Glutamatergic neuron (in vitro differentiated cells): ENCODE measurements at places on chromosomes 12 and 14. TPM values are rescaled to one million over a fixed set of nuclear protein-coding genes. Genes with fewer than 3 reads are reported as not detected.

DNA sequence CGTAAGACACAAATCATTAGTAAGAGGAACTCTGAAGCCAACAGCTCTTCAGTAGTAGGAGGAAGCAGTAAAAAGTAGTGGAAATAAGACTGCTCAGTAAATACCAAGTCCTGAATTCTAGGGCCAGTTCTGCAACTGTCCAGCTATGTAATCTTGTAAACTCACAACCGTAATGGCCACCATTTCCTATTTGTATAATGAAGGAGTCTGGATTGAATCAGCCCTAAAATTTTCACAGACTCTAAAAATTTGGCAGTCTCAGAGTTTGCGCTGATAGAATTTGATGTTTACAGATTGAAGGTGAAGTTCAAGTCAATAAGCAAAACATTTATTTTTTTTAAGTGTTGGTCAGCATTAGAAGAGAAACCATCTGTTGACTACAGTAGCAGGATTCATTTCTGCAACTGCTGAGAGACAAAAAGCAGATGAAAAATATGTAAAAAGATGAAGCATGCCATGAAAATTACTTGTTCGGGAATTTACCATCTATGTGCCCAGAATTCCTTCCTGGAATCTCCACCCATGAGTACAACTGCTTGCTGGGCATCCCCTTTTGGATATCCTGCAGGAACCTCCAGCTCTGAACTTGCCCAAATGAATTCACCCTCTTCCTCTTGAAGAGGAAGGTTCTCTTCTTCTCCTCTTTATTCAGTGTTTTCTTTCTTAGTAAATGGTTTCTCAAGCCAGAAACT, 47.5 kb downstream of the GALNT4 start:
- no peak overlapping the region for H3K27ac ChIP-seq
- no peak overlapping the region for H3K4me3 ChIP-seq
- no peaks in the 10 kb centered on the region for H3K4me1 ChIP-seq
- DNase-seq: no peak
- no peaks in the 10 kb centered on the region for H3K27me3 ChIP-seq

DNA sequence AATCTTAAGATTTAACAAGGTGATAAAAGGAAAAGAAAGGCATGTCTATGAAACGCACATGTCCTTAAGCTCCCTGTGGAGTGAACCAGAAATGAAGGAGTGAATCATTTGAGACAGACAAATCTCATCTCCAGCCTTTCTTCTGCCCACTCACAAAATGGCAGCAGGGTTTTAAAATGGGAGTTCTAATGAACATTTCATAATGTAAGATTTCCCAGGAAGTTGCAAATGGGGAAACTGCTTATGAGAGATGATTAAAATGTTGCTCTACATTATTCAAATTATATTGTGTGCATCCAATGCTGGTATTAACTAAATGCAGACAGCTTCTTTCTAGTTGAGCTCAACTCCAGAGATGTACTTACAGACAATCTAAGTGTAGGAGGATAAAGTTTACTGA, 76.7 kb downstream of the BCAT1 start:
- no peaks in the 10 kb centered on the region for H3K4me1 ChIP-seq
- H3K27me3 ChIP-seq: no peaks in the 10 kb centered on the region

GRCh38 chr12:64665514-64665913, 55.2 kb downstream of the RASSF3 start:
- peaks cover 1% of the 10 kb centered on the region for H3K27me3 ChIP-seq
- no peak overlapping the region for H3K27ac ChIP-seq
- no peak for DNase-seq
- H3K36me3 ChIP-seq: no peaks in the 10 kb centered on the region

- no peak for DNase-seq
- peaks cover 3% of the 10 kb centered on the region for H3K27me3 ChIP-seq
- H3K36me3 ChIP-seq: no peaks in the 10 kb centered on the region
- peaks cover 12% of the 10 kb centered on the region for H3K4me1 ChIP-seq
- H3K27ac ChIP-seq: no peak overlapping the region
Observed at GRCh38 chr12:123367511-123367910, 2.9 kb upstream of the SBNO1 start.

DNA sequence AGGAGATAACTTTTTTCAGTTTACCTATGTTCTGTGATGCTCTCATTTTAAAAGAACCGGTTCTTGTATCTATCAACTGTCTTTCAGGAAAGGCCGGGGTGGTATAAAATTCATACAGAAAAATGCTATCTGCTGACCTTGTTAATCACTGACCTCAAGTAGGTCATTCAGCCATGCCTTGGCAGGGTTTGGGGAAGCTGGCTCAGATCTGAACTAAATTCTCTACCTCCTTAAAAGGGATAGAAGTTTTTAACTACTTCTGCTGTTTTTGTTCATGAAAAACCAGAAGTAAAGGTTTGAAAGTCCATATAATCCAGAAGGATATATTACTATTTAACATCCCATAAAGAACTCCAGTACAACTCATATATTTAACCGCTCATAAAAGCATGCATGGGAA, 10.1 kb downstream of the MYRFL start:
- H3K27ac ChIP-seq: no peak overlapping the region
- H3K27me3 ChIP-seq: peaks cover 4% of the 10 kb centered on the region
- DNase-seq: no peak
- H3K4me3 ChIP-seq: no peak overlapping the region
- H3K36me3 ChIP-seq: no peaks in the 10 kb centered on the region

DNA sequence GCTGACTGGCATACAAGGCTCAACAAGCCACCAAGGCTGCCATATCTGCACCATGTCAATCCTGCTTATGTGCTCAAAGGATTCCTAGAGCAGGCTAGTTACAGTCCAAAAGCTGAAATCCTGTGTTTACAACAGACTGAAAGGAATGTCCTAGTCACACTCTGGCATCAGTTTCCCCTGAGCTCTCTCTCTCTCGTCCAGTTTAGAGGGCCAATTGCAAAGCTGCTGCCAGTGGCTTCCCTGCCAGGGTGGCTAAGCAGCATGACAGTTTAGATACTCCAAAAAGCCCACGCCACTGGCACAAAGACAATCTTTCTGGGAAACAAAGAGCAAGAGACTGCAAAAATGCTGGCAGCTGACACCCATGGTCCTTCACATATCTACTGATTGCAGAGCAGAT, 392.1 kb downstream of the RPS29 start:
- peaks cover 2% of the 10 kb centered on the region for H3K27me3 ChIP-seq
- peaks cover 3% of the 10 kb centered on the region for H3K4me1 ChIP-seq
- no peak overlapping the region for H3K27ac ChIP-seq
- H3K4me3 ChIP-seq: no peak overlapping the region
- no peak for DNase-seq

GRCh38 chr12:120361506-120362208, 7.3 kb downstream of the MSI1 start:
- peak; percentile 90 for DNase-seq
- peak overlapping the region; percentile 90 for H3K4me3 ChIP-seq
- peaks cover 4% of the 10 kb centered on the region for H3K36me3 ChIP-seq
- H3K27ac ChIP-seq: peak overlapping the region; percentile 100
- H3K4me1 ChIP-seq: peaks cover 72% of the 10 kb centered on the region

- H3K4me1 ChIP-seq: peaks cover 8% of the 10 kb centered on the region
- no peak overlapping the region for H3K4me3 ChIP-seq
- H3K36me3 ChIP-seq: no peaks in the 10 kb centered on the region
- DNase-seq: no peak
Observed at GRCh38 chr14:59256331-59256730, 67.9 kb downstream of the DAAM1 start.

GRCh38 chr12:117143008-117143532, 43.9 kb upstream of the TESC start:
- no peak overlapping the region for H3K4me3 ChIP-seq
- no peaks in the 10 kb centered on the region for H3K36me3 ChIP-seq
- H3K4me1 ChIP-seq: peaks cover 7% of the 10 kb centered on the region
- DNase-seq: no peak
- H3K27ac ChIP-seq: no peak overlapping the region
- H3K27me3 ChIP-seq: peaks cover 2% of the 10 kb centered on the region

GRCh38 chr14:49851813-49852212, 775 bp downstream of the NEMF start:
- H3K4me1 ChIP-seq: peaks cover 3% of the 10 kb centered on the region
- H3K36me3 ChIP-seq: no peaks in the 10 kb centered on the region
- DNase-seq: no peak
- peak overlapping the region; percentile 99 for H3K27ac ChIP-seq

DNA sequence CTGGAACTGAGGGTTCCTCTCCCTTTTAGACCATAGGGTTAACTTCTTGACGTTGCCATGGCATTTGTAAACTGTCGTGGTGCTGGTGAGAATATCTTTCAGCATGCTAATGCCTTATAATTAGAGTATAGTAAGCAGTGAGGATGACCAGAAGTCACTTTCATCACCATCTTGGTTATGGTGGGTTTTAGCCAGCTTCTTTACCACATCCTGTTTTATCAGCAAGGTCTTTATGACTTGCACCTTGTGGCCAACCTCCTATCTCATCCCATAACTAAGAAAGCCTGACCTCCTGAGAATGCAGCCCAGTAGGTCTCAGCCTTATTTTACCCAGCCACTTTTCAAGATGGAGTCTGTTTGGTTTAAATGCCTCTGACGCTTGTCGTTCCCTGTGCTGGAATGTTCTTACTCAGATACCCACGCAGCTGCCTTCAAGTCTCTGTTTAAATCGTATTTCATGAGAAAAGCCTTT, 44.2 kb downstream of the BBS10 start:
- H3K27me3 ChIP-seq: no peaks in the 10 kb centered on the region
- H3K27ac ChIP-seq: no peak overlapping the region

DNA sequence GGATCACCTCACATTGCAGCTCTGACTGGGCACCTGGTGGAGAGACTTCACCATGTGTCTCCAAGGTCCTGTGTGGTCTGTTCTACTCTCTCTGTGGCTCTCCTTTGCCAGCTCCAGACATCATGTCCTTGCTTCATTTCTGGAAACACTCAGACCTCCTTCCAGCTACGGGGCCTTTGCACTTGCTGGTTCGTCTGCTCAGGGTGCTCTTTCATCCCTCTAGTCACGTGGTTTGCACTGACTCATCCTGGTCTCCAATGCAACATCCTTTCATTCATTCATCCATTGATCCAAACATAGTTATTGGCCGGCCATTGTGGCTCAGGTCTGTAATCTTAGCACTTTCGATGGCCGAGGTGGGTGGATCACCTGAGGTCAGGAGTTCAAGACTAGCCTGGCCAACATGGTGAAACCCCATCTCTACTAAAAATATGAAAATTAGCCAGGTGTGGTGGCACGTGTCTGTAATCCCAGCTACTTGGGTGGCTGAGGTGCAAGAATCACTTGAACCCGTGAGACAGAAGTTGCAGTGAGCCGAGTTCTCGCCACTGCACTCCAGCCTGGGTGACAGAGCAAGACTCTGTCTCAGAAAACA, 23.9 kb upstream of the CCDC63 start:
- peak overlapping the region; percentile 5 for H3K4me3 ChIP-seq
- H3K4me1 ChIP-seq: peaks cover 8% of the 10 kb centered on the region
- H3K27ac ChIP-seq: peak overlapping the region; percentile 79
- DNase-seq: no peak
- no peaks in the 10 kb centered on the region for H3K36me3 ChIP-seq
- H3K27me3 ChIP-seq: peaks cover 9% of the 10 kb centered on the region

Gene TC2N
- 2.5 TPM for total RNA-seq
